ENCODE measurements at places on chromosomes 3 and 15.

DNA sequence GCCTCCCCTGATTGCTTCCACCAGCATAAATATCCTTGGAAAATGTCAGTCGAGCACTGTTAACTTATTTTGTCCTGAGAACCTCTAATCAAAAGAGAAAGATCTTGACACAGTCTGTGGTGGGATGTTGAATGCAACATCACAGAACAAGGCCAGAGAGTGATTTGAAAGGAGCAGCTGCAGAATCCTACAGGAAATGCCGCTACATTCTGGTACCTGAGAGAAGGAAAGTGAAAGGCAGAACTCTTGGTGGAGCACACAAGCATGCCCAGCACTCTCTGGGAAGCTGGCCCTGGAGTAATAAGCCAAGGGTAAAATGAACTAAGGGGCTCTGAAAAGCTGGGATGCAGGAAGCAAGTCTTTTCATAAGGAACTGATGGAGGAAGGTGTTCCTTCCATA is 75.8 kb downstream of the CBLB start:
- no peak for DNase-seq

GRCh38 chr3:152839511-152839910 is 4.6 kb downstream of the P2RY1 start:
- DNase-seq, result no peak

DNA sequence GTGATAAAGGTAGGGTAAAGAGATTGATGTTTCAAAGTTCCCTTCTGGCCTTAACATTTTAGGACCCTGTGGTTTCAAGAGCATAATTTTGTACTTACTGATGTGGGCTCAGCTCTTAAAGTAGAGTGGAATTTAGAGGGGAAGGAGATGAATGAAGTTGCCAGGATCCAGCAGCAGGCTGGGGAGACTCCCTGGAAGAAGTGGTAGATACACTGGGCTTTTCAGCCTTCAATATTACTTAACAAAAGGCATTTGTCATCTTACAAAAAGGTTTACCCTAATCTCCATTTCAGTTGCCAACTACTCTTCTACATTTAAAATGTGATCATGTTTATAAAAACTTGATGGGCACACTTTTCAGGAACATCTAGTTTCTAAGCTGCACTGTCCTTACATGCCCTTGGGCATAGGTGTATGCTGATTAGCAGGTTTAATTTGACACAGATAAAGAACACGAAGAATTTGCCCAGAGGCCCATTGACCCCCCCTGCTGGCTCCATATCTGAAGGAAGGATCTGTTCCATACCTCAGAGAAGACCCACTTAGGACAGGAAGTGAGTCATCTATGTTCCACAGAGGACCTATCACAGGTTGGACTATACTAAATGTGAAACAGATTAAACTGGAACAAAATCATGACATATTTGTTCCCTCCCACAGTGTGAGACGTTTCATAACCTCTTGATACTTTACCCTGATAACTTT is 93.0 kb upstream of the LPP start:
- DNase-seq, result peak; percentile 76

- no peak for DNase-seq
Observed at GRCh38 chr15:78906316-78906620, 33.6 kb downstream of the MORF4L1 start.

DNA sequence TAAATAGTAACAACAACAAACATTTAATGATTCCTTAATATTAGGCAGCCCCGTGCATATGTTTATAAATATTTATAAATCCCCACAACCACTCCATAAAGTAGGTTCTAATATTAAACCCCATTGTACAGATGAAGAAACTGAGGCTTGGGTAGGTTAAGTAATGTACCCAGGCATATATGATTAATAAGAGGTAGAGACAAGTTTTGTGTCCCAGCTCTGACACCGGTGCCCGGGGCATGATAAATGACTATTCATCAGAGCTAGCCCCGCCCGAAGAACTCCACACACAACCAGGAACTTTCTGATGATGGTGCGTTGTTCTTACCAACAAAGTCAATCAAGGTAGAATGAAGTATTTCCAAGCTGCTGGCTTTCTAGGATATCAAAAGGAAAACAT is 19.4 kb downstream of the CDCP1 start:
- no peak for DNase-seq

DNA sequence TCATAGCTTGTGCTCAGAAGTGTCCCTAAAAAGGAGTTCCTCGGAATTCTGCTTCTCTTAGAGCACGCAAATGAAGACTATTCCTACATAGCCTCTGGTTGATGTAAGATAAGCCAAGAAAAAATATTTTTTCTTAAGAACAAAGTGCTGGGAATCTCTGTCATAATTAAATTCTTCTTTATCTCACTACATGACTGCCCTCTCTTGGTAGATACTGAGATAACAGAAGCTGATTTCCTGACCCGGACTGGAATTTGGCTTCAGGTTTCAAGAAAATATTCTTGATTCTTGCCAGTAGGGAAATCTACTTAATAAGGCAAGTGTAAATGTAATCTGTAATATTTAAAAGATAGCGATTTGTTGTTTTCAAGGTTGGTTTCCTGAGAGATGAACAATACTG is 31.3 kb upstream of the SETMAR start:
- no peak for DNase-seq

GRCh38 chr3:65597226-65597951 is 441.3 kb downstream of the MAGI1 start:
- DNase-seq, result no peak

GRCh38 chr3:48187579-48188265 is 495 bp downstream of the CDC25A start:
- peak; percentile 68 for DNase-seq

- no peak for DNase-seq
Observed at GRCh38 chr3:46130631-46131310, 77.3 kb downstream of the CCR1 start.

GRCh38 chr15:65827065-65827464 is 35.0 kb upstream of the DENND4A start:
- DNase-seq, result peak; percentile 37

DNA sequence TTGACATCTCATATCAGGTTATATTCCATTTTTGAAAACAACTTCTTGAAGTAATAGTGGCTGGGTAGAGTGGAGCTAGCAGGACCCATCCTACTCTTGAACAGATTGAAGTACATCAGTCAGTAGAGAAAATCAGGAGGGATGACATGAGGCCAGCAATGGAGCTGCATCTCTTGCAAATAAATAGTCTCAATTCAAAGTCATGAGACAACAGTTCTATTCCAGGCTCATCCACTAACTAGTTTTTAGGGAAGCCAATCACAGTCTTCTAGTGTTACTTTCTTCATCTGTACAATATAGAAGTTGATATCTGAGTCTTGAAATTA is 477.2 kb downstream of the RBMS3 start:
- DNase-seq, result no peak

- no peak for DNase-seq
Observed at GRCh38 chr3:43236008-43236407, 50.3 kb upstream of the SNRK start.

DNA sequence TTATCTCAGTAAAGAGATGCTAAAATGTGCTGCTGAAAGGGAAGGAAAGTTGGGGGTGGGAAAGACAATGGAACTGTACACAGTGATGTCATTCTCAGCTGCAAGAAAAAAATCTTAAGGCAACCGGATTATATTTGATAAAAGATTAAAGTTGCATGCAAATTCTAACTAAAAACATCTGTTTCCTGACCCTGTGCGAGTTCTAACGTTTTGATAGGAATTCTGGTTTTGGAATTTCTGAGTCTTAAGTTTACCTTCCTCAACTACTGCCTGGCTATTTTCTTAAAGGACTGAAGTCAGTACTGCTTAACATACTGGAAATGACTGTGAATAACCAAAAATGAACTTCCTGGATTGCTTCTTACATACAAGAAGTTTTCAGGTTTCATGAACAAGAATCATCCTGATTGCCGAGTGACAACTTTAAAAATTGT is 115.5 kb downstream of the SLC25A26 start:
- DNase-seq, result no peak

- DNase-seq, result no peak
Observed at GRCh38 chr15:74213858-74214284, 11.3 kb upstream of the STRA6 start.

DNA sequence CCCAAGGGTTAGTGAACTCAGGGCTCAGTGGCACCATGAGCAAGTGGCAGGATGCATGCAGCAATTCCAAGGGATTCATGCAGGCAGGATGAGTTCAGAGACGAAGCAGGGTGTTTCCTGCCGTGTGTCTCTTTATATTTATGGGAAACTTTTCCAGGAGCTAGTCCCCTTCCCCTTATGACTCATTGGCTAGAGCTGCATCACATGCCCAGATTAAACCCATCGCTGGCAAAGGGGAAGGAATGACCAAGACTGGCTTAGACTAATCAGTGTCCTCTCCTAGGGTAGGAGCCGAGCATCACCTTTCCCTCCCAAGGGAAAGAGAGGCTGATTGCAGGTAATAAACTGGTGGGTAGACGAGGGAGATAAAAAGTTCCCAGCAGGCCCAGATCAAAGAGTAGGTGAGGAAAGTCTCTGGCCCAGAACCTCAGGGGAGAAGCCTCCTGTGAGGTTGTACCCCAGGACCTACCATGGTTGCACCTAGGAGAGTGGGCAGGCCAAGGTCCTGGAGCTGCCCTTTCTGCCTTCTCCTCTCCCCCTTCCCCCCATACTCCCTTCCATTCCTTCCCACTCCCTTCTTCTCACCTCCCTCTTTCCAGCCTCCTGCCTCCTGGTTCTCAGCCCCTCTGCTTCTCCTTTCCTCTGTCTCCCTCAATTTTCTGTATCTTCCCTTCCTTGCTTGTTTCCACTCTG is 67.8 kb upstream of the ITGA11 start:
- DNase-seq, result no peak

DNA sequence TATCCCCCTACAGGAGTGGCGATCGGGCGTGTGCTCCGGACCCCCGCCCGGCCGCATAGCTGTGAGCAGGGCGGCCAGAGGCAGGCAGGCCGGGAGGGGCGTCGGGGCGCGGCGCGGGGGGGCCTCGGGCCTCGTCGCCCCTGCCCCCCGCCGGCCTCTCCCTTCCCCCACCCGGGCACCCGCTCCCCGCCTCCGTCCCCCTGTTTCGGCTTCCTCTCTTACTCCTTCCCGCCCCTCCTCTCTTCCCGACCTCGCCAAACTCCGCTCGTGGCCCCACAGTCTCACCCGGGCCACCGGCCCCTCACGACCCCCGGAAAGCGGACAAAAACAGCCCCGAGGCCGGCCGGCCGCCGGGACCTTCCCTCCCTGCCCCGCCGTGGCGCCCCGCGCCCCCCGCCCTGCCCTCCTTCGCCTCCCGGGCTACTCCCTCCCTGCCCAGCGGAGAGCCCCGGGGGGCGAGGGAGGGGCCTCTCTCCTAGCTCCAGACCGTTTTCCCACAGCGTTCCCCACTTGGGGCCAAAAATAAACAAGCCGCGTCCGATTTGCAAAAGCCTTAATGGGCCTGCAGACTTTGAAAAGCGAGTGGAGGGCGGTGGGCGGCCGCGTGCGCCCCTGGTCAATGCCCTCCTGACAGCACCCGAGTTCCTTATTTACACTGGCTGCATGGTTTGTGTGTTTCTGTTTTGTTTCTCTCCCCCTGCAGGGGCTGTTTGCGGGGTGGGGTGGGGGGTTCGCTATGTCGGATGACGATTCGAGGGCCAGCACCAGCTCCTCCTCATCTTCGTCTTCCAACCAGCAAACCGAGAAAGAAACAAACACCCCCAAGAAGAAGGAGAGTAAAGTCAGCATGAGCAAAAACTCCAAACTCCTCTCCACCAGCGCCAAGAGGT is 1.0 kb downstream of the UBE2E1 start:
- peak; percentile 37 for DNase-seq

DNA sequence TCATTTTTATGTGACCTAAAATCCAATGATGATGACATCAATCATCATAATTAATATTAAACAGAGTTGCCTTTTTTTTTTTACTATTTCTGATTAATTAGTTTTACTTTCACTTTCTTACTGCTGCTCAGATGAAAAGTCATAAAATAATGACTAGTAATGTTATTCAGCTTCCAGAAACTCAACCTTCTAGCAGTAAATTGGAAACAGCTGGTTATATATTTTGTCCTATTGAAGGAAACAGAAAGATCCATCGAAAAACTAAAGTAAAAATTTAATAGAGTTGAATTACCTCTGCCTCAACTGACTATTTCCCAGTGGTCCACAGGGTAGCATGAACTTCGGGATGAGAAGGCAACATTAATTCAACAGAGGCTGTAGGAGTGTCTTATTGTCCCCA is 107.1 kb upstream of the PTX3 start:
- DNase-seq, result no peak

GRCh38 chr3:84724877-84725276 is 233.9 kb upstream of the CADM2 start:
- DNase-seq, result no peak

DNA sequence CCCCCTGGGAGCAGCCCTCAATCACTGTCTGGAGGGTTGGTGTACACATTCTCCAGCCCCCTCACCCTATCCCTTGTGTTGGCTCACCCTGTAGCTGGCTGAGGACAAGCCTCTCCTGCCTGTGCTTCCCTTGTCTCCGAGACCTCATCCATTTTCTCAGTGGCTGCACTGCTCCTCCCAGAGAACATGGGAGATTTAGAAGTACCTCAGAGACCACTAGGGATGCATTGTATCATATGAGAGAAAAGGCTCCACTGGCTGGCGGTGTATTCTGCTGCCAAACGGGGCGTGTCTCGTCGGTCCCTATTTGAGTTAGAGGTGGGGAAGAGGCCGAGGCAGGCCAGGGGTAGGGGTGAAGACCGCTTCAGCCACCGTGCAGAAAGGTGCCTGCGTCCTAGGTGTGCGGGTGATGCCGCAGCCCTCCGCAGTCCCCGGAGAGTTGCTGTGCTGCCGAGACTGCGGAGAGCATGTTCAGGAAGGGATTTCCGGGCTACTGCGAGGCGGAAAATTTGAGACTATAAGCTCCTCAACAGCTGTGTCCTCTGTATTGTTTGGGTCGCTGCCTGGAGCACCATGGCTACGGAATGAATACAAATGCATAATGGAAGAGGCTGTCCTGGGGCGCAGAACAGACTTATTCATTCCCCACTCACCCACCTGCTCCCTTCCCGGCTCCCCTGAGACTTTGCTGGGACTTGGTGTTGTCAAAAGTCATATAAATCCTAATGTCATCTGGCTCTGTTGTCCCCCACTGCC is 43.8 kb downstream of the SPSB4 start:
- DNase-seq, result no peak

- no peak for DNase-seq
Observed at GRCh38 chr3:23696842-23697241, 108.9 kb upstream of the UBE2E1 start.

- DNase-seq, result no peak
Observed at GRCh38 chr3:127336101-127336500, 48.3 kb upstream of the PRR20G start.

DNA sequence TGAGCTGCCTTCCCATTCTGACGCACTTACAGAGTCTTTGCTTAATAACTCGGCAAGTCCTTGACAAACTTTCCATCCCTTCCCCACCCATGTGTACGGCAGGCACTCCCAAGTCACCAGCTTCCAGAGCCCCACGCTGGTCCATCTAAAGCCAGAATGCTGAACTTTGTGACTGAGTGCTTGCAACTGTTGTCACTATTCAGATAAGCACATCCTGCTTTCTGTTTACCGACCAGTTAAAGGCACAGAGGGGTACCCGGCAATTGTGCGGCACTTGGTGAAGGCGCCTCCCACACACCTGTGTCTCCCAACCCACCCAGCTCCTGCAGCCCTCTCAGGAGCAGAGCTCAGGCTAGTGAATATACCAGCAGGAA is 430.6 kb downstream of the FOXP1 start:
- no peak for DNase-seq

Measured in activated CD4-positive, alpha-beta T cell treated with anti-CD3 and anti-CD28 coated beads for 36 hours (primary cell).